Activated T-helper 1 cell treated with anti-CD3 and anti-CD28 coated beads, Interleukin-12 subunit alpha, Interleukin-12 subunit beta, Interleukin-2, Interleukin-4 antibody, amounts not matched to agents 30 ng/mL and 10 ng/mL and 1 ng/mL, durations not matched to agents 14 hours and 24 hours and 36 hours (primary cell): ENCODE measurements at places on chromosomes 3 and 15. TPM values are rescaled to one million over a fixed set of nuclear protein-coding genes. Genes with fewer than 3 reads are reported as not detected.

DNA sequence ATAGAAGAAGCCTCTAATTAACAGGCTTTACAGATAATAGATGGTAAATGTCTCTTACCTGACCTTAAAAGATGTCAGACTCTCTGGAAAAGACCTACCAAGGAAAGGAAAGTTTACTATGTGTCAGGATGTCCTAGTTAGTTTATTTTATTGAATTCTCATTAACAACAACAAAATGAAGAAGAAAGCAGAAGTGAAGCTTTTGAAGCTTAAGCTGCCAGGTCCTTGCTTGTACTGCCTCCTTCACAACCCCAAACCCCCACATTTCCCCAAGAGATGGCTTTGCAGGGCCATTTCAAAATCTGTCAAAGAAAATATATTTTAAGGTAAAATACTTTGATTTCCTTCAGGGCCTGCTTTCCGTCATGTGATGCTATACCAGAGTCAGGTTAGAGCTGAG lies 798.4 kb downstream of the TUSC7 start:
- no peak for DNase-seq

DNA sequence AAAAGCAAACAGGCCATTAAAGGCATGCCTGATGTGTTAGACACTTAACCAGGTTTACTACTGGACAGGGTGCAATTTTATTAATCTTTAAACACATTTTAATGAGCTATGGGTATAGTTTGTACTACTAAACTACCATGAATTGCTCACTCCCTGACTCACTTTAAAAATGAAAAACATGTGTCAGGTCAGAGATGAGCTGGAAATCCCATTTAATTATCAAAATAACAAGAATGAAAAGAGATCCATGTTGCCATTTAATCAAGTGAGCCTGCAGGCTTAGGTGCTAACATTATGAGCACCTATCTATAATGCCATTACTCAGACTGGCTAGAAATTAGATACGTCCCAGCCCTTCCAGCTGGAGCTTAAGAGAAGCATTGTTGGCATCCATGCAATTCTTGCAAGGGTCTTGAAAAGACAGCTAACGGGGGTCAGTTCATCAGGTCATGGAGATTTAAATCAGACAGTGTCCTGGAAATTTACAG lies 224.4 kb downstream of the THRB start:
- DNase-seq: no peak

Gene CCDC39
- total RNA-seq: not detected in 2 replicates

DNA sequence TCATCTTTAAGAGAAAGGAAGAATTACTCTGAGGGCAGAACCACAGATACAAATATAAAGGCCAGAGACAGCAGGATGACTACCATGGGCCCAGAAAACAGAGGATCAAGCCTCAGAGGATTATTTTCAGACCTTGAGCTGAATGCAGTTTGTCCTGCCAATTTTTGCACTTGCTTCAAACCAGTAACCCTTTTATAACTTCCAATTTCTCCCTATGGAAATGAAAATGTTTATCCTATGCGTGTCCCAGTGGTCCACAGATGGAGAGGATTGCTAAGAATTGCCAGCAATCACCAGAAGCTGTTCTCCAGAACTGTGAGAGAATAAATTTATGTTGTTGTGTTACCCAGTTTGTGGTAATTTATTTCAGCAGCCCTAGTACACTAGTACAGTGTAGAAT lies 26.4 kb upstream of the MME start:
- DNase-seq: no peak

- DNase-seq: no peak
Measured at GRCh38 chr15:31252171-31252785, 74.4 kb upstream of the KLF13 start.

DNA sequence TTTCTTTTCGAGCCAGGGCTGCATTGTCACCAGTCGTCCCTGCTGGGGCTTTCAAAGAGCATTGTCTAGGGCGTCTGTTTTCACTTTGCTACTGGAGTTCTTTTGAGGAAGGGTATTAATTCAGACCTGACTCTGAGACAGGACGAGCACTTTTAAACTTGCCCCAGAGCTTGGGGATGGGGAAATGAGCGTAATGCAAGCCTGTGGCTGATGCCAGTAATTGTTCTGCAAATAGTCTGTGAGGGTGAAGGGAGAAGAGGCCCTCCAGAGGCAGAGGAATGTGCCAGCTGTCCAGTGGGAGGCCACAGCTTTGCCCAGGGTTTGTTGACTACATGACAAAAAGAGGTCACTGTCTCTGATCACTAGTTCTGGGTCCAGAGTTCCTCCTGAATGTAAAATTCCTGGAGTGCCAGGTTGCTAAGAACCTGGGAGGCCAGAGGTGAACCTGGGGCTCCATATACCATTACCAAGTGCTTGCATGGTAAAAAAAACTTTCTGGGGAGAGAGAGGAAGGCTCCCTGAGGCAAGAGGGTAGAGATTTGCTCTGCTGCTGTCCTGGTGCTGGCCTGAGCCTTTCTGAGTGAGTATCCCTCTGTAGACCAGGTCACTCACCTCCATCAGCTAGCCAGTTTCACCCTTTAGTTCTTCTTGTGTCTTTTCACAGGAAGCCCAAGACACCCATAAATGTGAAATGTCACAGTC lies 14.8 kb downstream of the EEFSEC start:
- no peak for DNase-seq

Gene RFX7
- total RNA-seq: 40.7 and 41.7 TPM in 2 replicates

GRCh38 chr3:193743702-193744047 lies 150.7 kb downstream of the OPA1 start:
- DNase-seq: no peak

GRCh38 chr3:29429055-29429679 lies 148.3 kb downstream of the RBMS3 start:
- no peak for DNase-seq

Gene EPHB3
- 0.31 TPM in 1 of 2 replicates, not detected in the other for total RNA-seq

DNA sequence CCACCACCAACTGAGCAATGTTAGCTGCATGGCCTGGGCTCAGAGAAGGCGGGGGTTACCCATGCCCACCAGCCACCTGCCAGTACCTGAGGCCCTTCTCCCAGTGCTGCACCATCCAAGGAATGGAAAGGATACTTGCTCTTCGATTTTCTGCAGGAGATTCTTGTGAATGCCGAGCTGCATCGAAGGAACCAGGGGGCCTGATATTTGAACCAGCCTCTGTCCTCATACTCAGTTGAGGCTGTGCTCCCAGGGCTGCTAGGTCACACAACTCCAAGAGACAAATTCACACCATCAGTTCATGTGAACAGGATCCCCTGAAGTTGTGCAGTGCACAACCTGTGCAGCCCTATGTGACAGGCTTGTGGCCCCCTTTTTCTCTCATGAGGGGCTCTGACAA lies 18.0 kb downstream of the PLA2G4F start:
- no peak for DNase-seq

Gene CYP1A1
- 0.29 and 0.37 TPM in 2 replicates for total RNA-seq

- no peak for DNase-seq
Measured at GRCh38 chr3:65342084-65342683, 654.4 kb upstream of the ADAMTS9 start.

DNA sequence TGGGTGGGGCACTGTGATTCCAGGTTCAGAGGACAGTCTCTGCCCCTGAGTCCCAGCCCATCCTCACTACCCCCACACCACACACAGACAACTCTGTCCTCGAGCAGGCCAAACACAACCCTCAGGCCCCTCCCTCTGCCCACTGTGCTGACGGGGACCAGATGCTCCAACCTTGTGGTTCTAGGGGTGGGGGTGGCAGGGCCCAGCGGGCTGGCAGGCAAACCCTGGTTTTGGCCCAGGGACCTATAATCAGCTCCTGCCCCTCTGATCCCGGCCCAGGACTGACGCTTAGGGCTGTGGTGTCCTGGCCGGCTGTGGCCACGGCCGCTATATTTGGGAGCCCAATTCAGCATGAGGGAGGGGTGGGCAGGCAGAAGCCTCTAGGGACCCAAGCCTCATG lies 5.0 kb upstream of the MYL3 start:
- no peak for DNase-seq

Gene PROK2
- not detected in 2 replicates for total RNA-seq

Gene CSTA
- not detected in 2 replicates for total RNA-seq

- no peak for DNase-seq
Measured at GRCh38 chr3:175646865-175647264, 787.7 kb downstream of the NAALADL2 start.

DNA sequence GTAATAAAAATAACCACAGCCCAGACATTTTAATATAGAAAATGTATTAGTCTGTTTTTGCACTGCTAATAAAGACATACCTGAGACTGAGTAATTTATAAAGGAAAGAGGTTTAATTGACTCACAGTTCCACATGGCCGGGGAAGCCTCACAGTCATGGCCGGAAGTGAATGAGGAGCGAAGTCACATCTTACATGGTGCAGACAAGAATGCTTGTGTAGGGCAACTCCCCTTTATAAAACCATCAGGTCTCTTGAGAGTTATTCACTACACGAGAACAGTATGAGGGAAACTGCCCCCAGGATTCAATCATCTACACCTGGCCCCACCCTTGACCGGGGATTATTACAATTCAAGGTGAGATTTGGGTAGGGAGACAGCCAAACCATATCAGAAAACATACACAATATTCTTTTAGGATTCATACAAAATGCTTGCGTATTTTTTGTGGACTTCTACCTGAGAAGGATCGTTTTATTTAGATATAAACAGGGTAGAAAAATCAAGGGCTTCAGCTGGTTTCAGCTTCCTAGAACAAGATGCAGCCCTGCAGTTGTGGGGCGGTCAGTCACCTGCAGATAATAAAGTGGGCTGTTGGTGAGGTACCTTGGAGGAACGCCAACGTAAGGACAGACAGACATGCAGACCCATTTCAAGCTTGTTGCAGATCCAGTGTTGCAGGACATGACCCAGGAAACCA lies 101.9 kb downstream of the TNIK start:
- DNase-seq: no peak

DNA sequence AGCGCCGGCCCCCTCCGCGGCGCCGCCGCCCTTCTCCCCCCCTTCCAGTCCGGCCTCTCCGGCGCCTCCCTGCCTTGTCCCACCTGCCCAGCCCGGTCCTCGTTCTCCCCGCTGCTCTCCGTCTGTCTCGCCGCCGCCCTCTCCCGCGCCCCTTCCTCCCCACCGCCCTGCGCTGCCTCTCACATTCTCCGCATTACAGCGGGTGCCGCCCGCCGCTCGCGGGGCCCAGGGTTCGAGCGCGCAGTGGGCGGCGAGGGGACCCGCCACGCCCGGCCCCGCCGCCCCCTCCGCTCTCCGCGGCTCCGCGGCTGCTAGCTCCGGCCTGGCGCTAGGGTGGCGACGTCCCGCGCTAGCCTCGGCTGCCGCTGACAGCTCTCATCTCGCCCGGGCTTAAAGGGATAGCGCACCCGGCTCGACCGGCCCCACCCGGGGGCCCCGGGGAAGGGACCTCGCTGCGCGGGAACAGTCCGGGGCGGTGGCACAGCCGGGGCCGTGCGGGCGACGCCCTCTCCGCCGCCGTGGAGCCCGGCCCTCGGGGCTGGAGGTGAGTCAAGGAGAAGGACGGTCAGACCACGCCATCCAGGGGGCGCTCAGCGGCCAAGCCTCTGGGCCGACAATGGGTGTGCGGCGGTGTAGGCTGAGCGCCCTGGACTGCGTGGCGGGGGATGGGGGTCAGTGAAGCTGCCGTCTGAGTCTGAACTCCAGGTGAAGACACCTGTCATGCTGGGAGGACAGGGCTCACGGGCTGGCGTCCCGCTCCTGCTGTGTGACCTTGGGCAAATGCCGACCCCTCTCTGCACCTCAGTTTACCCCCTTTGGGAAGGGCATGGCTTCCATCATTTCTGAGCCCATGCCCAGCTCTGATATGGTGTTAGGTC lies 187.4 kb upstream of the LINGO1 start:
- no peak for DNase-seq

DNA sequence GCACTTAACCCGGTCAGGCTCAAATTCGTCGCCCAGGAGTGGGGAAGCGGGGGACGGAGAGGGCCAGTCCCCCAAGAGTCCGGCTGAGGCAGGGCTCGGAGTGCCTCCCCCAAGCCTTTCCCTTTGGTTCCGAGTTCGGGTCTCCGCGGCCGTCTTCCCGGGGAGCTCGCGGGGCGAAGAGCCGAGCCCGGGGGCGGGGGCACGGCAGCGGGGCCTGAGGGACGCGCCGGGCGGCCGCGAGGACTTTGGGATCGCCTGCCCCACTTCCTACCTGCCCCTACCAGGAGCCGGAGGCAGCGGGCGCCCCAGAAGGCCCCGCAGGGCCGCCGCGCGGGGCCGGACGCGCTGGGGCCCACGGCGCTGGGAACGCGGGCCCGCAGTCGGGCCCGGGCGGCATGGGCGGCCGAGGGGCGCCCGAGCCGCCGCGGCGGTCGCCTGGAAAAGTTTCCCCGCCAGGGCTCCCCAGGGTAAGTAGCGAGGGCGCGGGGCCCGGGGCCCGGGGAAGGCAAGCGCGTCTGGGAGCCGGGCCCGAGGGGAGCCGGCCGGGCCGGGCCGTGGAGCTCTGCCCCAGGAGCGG lies 2.8 kb downstream of the FURIN start:
- no peak for DNase-seq

GRCh38 chr3:183898028-183898431 lies 13.3 kb upstream of the PARL start:
- DNase-seq: no peak

GRCh38 chr3:186189492-186189891 lies 80.6 kb upstream of the ETV5 start:
- no peak for DNase-seq

DNA sequence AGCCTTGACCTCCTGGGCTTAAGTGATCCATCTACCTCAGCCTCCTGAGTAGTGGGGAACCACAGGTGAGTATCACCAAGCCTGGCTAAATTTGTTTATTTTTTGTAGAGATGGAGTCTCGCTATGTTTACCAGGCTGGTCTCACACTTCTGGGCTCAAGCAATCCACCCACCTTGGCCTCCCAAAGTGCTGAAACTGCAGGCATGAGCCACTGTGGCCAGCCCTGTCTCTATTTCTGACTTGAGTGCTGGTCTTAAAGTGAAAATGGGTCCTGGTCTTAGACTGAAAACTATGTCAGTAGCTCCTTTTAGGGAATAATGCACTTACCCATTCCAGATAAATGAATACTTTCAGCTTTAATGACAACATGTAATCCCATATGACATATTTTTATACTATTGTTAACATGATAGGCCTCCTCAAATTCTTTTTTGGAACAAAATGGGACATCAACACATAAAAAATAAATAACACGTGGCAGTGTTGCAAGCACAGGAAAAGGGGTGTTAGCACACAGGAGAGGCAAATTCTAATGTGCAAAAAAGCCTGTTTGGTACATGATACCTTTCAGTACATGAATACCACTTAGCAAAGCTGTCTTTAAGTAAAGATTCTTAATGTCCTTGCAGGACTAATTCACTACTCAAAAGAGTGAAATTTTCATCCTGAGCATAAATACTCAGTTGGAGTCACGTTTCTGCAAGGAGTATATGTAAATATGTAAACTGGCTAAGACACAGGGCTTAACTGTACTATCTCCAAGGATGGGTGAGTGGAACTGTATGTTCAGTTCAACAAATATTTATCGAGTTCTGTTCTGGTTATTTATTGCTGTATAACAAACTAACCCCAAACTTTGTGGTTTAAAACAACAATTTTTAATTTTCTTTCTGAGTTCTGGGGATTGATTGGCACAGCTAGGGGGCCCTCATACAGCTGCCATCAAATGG lies 194.7 kb downstream of the NR1D2 start:
- no peak for DNase-seq

GRCh38 chr3:107740992-107741896 lies 218.5 kb downstream of the BBX start:
- no peak for DNase-seq

- DNase-seq: no peak
Measured at GRCh38 chr15:58490086-58490887, 58.5 kb downstream of the LIPC start.
